ENCODE measurements at places on chromosomes 3 and 15. TPM values are rescaled to one million over a fixed set of nuclear protein-coding genes. Genes with fewer than 3 reads are reported as not detected.
A peak's percentile ranks its signal among the peaks of the same experiment; 100 is the strongest.

GRCh38 chr3:35565048-35565447 lies 74.3 kb upstream of the ARPP21 start:
- H3K4me1 ChIP-seq, result no peaks in the 10 kb centered on the region
- DNase-seq, result no peak
- no peak overlapping the region for H3K27ac ChIP-seq

DNA sequence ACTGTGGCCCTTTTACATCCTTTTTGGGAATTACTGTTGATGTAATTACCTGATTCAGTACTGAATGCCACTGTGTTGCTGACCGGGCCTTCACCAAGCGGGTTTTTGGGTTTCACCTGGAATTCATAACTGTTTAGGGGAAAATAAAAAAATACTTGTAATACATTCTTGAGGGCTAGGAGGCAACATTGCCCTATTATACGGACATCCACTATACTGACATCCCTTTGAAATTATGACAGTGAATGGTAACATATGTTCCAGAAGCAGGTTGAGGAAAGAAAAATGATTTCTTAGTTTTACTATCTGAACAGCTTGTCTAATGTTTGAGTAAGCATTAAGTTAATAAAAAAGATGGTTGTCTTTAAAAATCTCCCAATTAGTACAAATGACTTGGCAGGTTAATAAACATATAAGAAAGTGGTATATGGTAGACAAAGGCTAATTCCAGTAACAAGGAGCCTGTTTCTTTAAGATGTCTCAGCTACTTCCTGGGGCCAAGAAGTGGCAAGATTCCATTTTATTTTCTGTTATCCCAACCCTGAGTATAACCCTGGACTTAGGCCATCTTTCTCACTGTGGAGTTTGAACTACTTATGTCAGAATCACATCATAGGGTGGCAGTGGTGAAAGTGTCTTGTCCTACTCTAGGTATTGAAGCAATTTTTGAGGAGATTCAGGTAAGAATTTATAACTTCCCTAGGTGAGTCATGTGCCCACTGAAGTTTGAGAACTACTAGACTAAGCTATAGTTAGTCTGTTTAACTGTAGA lies 45.5 kb downstream of the TFG start:
- no peaks in the 10 kb centered on the region for H3K27me3 ChIP-seq
- no peaks in the 10 kb centered on the region for H3K4me1 ChIP-seq
- H3K36me3 ChIP-seq, result peaks cover 14% of the 10 kb centered on the region
- H3K4me3 ChIP-seq, result no peak overlapping the region
- DNase-seq, result peak; percentile 36
- H3K27ac ChIP-seq, result no peak overlapping the region

GRCh38 chr15:61916104-61916503 lies 144.1 kb downstream of the VPS13C start:
- peaks cover 19% of the 10 kb centered on the region for H3K36me3 ChIP-seq
- H3K4me1 ChIP-seq, result no peaks in the 10 kb centered on the region
- no peak for DNase-seq
- H3K27me3 ChIP-seq, result no peaks in the 10 kb centered on the region
- H3K27ac ChIP-seq, result no peak overlapping the region

The PTX3 gene
- 4.1 TPM for total RNA-seq

DNA sequence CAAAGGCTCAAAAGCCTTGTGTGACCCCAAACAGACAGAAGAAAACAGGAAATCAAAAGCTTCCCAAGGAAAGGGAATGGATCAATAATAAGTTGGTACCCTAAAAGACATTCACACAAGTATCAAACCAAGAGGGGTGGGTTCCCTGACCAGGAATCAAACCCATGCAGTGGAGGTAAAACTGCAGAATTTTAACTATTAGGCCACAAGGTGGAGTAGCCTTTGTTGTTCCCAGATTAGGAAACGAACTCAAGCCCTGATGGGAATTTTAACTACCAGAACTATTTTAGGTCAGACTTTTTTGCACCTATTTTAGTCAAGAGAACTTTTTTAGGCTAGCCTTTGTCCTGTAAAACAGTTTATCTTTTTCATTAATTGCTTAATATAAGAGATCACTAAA lies 31.4 kb downstream of the SETMAR start:
- no peak overlapping the region for H3K27ac ChIP-seq
- H3K4me3 ChIP-seq, result no peak overlapping the region
- no peaks in the 10 kb centered on the region for H3K27me3 ChIP-seq
- DNase-seq, result no peak
- H3K4me1 ChIP-seq, result no peaks in the 10 kb centered on the region

The FSIP1 gene
- 2.2 TPM for total RNA-seq

GRCh38 chr15:99076555-99077308 lies 28.1 kb upstream of the SYNM start:
- H3K36me3 ChIP-seq, result no peaks in the 10 kb centered on the region
- DNase-seq, result peak; percentile 86
- no peaks in the 10 kb centered on the region for H3K27me3 ChIP-seq
- H3K27ac ChIP-seq, result no peak overlapping the region
- H3K4me3 ChIP-seq, result no peak overlapping the region
- H3K4me1 ChIP-seq, result peaks cover 3% of the 10 kb centered on the region

GRCh38 chr3:195008816-195009215 lies 262.1 kb downstream of the XXYLT1 start:
- H3K36me3 ChIP-seq, result no peaks in the 10 kb centered on the region
- no peak overlapping the region for H3K27ac ChIP-seq
- no peak for DNase-seq
- no peak overlapping the region for H3K4me3 ChIP-seq
- no peaks in the 10 kb centered on the region for H3K27me3 ChIP-seq

- no peaks in the 10 kb centered on the region for H3K36me3 ChIP-seq
- peak; percentile 25 for DNase-seq
- H3K27me3 ChIP-seq, result no peaks in the 10 kb centered on the region
These were observed 33.7 kb downstream of the ZBTB20 start for GRCh38 chr3:115113367-115113766.

DNA sequence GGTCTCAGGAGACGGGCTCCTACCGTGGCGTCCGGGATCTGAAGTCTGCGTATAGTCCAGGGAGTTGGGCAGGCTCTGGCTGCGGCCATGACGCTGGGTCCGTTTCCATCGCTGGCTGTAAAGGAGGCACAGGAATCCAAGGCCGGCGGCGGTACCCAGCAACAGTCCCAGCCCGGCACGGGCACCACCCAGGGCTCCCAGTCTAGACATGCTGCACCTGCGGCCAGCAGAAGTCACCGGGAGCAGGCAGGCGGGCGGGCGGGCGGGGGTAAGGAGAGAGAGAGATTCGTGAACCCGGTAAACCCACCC lies 526 bp downstream of the RMDN3 start:
- DNase-seq, result no peak
- peaks cover 3% of the 10 kb centered on the region for H3K4me1 ChIP-seq

- peak overlapping the region; percentile 42 for H3K27ac ChIP-seq
- H3K4me1 ChIP-seq, result peaks cover 6% of the 10 kb centered on the region
- H3K4me3 ChIP-seq, result no peak overlapping the region
- peak; percentile 40 for DNase-seq
- H3K36me3 ChIP-seq, result no peaks in the 10 kb centered on the region
These were observed 113.5 kb downstream of the TNIK start for GRCh38 chr3:171346582-171347300.

The TKT gene
- total RNA-seq, result 351 TPM

The COL7A1 gene
- 8.9 TPM for total RNA-seq

DNA sequence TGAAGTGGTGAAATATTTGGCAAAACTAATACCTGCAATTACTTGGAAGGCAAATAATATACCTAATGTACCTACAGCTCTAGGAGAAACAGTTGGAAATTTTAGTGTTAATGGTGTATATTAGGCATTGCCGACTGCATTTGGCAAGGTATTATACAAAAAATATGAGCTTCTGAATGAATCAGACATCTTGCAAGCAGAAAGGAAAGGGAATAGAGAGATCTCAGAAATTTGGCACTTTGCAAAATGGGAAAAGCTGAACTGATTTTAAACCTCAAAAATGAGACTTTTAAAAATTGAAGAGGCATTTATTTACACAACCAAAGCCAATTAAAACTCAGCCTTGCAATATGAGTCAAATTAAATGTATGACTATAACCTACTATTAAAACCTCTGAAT lies 40.2 kb upstream of the C15orf61 start:
- no peak for DNase-seq
- H3K36me3 ChIP-seq, result no peaks in the 10 kb centered on the region
- H3K27me3 ChIP-seq, result peaks cover 2% of the 10 kb centered on the region
- no peak overlapping the region for H3K4me3 ChIP-seq
- H3K4me1 ChIP-seq, result no peaks in the 10 kb centered on the region

- H3K27ac ChIP-seq, result no peak overlapping the region
- DNase-seq, result no peak
- H3K36me3 ChIP-seq, result peaks cover 1% of the 10 kb centered on the region
These were observed 51.5 kb downstream of the MAP4 start for GRCh38 chr3:47964740-47965139.

GRCh38 chr3:141349711-141350110 lies 18.6 kb upstream of the ZBTB38 start:
- no peaks in the 10 kb centered on the region for H3K27me3 ChIP-seq
- peaks cover 3% of the 10 kb centered on the region for H3K4me1 ChIP-seq
- H3K4me3 ChIP-seq, result no peak overlapping the region
- no peak overlapping the region for H3K27ac ChIP-seq
- no peak for DNase-seq

DNA sequence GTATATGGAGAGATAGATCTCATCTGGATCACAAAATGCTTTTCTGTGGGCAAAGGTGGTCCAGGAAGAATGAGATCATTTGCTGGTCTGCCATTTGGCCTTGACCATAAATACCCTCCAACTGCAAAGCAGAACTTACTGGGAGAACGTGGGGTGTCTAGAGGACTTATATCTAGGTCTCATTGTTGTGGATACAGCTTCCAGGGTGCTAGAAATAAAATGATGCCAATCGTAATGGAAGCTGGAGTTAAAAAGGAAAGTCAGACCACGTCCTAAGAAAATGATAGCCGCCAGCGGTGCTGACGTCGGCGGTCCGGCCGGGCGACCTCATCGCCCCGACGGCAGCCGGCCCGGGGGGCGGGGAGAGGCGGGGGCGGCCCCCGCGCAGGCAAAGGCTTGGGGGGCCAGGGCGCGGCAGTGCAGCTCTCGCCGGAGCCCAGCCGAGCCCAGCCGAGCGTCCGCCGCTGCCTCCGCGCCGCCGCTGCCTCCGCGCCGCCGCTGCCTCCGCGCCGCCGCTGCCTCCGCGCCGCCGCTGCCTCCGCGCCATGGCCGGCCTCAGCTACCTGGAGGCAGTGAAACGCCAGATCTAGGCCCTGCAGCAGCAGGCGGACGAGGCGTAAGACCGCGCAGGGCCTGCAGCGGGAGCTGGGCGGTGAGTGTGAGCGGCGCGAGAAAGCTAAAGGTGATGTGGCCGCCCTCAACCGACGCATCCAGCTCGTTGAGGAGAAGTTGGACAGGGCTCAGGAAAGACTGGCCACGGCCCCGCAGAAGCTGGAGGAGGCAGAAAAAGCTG lies 89.5 kb downstream of the EOMES start:
- H3K27me3 ChIP-seq, result no peaks in the 10 kb centered on the region
- H3K4me1 ChIP-seq, result no peaks in the 10 kb centered on the region
- H3K27ac ChIP-seq, result peak overlapping the region; percentile 78

GRCh38 chr15:50911001-50911400 lies 2.5 kb downstream of the AP4E1 start:
- no peaks in the 10 kb centered on the region for H3K4me1 ChIP-seq
- no peak overlapping the region for H3K27ac ChIP-seq
- H3K27me3 ChIP-seq, result no peaks in the 10 kb centered on the region

GRCh38 chr3:168123201-168124176 lies 27.8 kb upstream of the GOLIM4 start:
- no peaks in the 10 kb centered on the region for H3K36me3 ChIP-seq
- H3K27me3 ChIP-seq, result no peaks in the 10 kb centered on the region
- no peak overlapping the region for H3K27ac ChIP-seq
- no peak overlapping the region for H3K4me3 ChIP-seq
- peak; percentile 50 for DNase-seq

- DNase-seq, result no peak
- peaks cover 28% of the 10 kb centered on the region for H3K36me3 ChIP-seq
- peaks cover 2% of the 10 kb centered on the region for H3K27me3 ChIP-seq
- H3K4me1 ChIP-seq, result peaks cover 26% of the 10 kb centered on the region
These were observed 16.4 kb downstream of the SNX1 start for GRCh38 chr15:64112073-64112772.

The ACSBG1 gene
- total RNA-seq, result 3.5 TPM

DNA sequence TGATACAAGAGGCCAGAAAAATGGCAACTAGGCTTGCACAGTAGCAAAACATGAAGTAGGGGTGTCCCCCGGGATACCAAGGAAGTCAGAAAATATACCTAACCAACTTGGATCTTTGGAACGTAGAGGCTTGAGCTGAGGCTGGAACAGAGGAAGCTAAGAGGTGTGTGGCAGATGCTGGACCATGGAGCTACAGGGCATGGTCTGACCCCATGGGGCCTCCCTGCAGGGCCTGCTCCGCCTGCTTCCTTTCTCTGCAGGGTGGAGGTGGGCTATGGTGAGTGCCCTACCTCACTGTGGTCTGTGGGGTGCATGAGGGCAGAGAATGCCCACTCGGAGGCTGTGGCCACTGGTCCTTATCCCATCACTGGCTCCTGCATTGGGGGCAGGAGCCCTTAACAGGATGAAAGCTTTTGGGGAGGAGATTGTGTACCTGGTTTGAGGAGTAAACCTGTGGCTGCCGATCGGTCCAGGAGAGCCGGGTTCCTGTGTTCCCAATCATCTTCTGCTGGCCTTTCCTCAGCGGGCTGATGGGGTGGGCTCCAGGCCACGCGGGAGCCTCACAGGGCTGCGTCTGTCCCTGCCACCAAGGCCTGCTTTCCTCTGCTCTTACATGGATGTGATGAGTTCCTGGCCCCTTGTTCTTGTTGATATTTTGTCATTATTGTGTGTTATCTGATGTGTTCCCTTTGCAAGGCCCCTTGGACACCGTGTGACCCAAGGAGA lies 96.8 kb downstream of the OCA2 start:
- no peaks in the 10 kb centered on the region for H3K27me3 ChIP-seq
- H3K27ac ChIP-seq, result no peak overlapping the region
- H3K36me3 ChIP-seq, result no peaks in the 10 kb centered on the region
- DNase-seq, result no peak
- H3K4me3 ChIP-seq, result no peak overlapping the region
- H3K4me1 ChIP-seq, result no peaks in the 10 kb centered on the region

DNA sequence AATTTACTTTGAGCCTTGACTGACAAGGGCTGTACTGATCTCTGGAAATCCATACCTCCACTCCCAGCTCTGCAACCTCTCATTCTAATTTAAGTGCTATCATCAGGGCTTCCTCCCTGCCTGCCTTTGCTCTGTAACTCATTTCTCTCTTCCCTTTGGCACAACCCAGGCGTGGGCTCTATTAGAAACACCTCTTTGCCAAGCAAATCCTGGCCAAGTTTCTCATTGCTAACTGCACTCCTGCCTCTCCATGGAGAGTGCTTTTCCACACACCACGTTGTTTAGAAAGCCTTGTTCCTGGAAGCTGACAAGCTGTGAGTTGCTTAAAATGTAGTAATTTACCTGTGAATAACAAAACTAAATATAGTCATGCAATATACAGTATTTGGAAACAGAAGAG lies 20.1 kb upstream of the FSTL1 start:
- no peaks in the 10 kb centered on the region for H3K4me1 ChIP-seq
- no peak for DNase-seq
- H3K27ac ChIP-seq, result no peak overlapping the region
- H3K4me3 ChIP-seq, result no peak overlapping the region
- no peaks in the 10 kb centered on the region for H3K27me3 ChIP-seq
